ENCODE measurements at places on chromosomes 3 and 15.
A peak's percentile ranks its signal among the peaks of the same experiment; 100 is the strongest.

GRCh38 chr15:100686725-100687473 lies 84.5 kb downstream of the ASB7 start:
- no peak for DNase-seq

DNA sequence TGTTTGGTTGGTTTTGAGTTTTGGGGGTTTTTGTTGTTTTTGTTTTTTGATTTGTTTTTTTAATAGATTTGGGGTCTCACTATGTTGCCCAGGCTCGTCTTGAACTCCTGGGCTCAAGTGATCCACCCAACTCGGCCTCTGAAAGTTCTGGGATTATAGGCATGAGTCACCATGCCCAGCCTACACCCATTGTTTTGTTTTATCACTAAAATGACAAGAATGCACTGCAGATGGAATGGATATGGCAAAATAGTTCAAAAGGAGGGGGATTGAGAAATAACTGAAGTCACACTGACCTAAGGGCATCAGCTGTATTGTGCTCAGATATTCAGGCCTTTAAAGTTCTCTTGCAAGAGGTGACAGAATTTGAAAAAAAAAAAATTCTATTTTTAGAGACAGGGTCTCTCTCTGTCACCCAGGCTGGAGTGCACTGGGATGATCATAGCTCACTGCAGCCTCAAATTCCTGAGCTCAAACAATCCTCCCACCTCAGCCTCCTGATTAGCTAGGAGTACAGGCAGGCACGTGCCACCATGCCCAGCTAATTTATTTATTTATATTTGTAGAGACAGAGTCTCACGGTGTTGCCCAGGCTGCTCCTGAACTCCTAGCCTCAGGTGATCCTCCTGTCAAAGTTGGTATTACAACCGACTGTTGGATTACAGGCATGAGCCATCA lies 4.4 kb upstream of the RASA2 start:
- no peak for DNase-seq

DNA sequence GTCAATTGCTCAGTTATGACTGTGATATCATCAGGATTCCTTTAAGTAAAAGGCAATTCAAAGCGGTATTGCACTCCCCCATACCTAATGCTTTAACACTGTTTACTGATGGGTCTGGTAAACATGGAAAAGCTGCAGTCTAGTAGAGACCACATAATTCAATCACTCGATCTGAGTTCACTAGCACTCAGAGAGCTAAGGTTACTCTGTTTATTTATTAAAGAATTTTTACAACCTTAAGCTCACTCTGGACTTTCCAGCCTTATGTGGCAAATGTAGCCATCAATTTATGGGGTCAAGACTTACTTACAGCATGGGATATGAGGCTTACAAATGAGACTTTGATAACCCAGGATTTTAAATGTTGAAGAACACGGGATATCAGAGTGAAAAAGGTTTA lies 18.4 kb upstream of the CCR2 start:
- no peak for DNase-seq

- DNase-seq, result no peak
Observed at GRCh38 chr15:82021992-82022391, 23.8 kb downstream of the MEX3B start.

- DNase-seq, result peak; percentile 42
Observed at GRCh38 chr3:68057637-68058320, 403.4 kb upstream of the SUCLG2 start.

GRCh38 chr3:10628891-10629670 lies 123.7 kb upstream of the ATP2B2 start:
- DNase-seq, result no peak

DNA sequence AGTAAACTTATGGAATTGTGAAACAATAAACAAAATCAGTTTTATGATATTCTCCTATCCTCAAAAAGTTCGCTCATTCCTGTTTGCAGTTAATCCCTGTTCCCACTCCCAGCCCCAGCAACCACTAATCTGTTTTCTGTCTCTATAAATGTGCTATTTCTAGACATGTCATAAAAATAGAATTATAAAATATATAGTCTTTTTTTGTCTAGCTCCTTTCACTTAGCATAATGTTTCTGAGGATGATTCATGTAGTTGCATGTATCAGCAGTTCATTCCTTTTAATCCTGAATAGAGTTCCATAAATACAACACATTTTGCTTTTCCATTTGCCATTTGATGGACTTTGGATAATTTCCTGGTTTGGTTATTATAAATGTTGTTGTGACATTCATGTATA lies 140.0 kb downstream of the KCNAB1 start:
- DNase-seq, result no peak
